ENCODE measurements at places on chromosomes 13 and 19.

- DNase-seq, result peak; percentile 77
Observed at GRCh38 chr19:13060964-13061927, 41.4 kb downstream of the LYL1 start.

DNA sequence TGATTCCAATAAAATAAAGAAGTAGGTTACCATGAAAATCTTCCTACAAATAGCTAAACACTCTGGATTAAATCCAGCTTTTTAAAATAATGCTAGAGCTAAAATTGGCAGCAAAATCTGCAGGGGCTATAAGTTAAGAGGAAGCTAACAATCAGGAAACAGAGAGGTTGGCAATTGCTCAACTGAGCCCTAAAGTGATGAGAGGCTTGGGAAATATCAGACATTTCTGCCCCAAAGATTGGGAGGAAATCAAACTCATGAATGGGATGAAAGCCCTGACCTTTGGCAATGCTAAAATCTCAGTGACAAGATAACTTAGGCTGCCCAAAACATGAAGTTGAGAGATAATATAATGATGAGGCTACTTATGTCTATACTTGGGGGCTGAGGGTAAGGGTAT, 1437.9 kb downstream of the EFNB2 start:
- DNase-seq, result no peak

DNA sequence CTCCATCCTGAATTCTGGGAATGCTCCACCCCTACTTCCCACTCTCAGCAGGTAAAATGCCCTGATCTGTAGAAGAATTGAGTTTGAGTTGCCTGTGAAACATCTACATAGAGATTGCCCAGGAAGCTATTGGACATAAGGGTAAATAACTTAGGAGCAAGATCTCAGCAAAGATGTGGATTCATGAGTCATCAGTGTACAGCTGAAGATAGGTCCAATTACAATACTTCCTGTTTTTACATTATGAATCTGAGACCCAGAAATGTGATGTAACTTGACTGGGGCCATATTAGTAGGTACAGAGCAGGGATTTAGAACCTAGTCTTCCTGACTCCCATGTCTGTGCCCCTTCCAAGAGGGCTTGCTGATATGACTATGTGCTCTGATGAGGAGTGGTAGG, 79.4 kb upstream of the FNDC3A start:
- no peak for DNase-seq

GRCh38 chr19:6413291-6413690, 11.3 kb downstream of the KHSRP start:
- no peak for DNase-seq

DNA sequence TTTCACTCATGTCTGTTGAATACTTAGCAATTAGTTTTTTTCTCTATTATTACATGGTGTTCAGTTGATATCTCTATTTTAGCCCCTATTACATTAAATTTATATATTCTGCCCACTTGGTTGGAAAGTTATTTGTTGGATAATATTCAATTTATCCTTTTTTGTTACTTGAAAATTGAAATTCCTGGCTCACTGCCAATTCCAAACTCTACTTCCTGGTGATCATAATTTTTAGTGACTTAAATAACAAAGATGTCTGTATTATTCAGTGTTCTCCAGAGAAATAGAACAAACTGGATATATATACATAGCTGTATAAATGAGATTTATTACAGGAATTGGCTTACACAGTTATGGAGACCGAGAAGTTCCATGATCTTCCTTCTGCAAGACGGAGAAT, 93.6 kb downstream of the GPC5 start:
- DNase-seq, result no peak

- DNase-seq, result no peak
Observed at GRCh38 chr19:17125062-17125727, 49.6 kb downstream of the MYO9B start.

GRCh38 chr13:77859450-77859849, 59.2 kb downstream of the EDNRB start:
- no peak for DNase-seq

DNA sequence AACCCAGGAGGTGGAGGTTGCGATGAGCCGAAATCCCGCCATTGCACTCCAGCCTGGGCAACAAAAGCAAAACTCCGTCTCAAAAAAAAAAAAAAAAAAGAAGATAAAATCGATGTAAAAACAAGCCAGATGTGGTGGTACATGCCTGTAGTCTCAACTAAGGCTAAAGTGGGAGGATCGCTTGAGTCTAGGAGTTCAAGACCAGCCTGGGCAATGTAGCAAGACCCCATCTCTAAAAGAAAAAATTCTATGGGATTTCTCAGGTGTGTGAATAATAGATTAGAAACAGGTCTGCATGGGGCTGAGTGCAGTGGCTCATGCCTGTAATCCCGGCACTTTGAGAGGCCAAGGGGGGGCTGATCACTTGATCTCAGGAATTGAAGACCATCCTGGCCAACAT, 11.1 kb downstream of the PGPEP1 start:
- DNase-seq, result no peak

- no peak for DNase-seq
Observed at GRCh38 chr13:101412076-101412475, 4.2 kb downstream of the NALCN start.

DNA sequence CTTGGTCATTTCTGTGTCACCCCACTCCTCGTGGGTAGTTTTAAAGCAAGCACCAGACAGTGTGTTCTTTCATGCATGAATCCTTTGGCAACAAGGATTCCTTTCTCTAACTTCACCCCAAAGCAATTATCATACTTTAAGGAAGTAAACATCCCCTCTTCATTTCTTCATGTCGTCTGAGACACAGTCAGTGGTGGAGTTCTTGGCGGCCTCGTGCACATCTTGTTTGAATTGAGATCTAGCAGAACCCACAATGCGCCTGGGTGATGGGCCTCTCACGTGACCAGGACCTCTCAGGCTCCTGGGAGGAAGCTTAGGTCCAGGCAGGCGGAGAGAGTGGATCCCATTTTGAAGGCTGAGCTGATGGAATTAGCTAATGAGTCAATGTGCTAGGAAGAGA, 2.6 kb downstream of the ACSBG2 start:
- DNase-seq, result no peak

GRCh38 chr19:7428651-7429113, 60.2 kb downstream of the PEX11G start:
- no peak for DNase-seq

GRCh38 chr13:34864671-34865070, 77.4 kb upstream of the NBEA start:
- DNase-seq, result no peak

DNA sequence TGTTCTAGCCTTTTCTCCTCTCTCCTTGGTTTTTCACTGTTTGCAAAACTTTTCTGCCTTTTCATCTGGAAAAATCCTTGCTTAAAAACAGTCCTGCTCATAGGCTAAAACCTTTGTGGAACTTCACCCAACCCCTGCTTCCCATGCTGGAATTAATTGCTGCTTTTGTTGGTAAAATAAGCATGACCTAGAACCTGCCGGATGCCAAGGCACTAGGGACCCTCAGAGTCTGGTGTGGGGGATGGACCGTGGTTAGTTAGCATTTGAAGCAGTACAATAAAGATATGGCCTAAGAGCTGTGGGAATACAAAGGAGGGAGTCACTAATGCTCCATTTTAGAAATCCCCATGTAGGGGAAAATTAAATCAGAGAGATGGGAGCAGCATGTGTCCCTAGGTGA, 326.3 kb downstream of the KCNRG start:
- DNase-seq, result no peak

- no peak for DNase-seq
Observed at GRCh38 chr13:33270895-33271538, 14.5 kb downstream of the STARD13 start.

GRCh38 chr13:76790980-76791819, 95.0 kb downstream of the KCTD12 start:
- DNase-seq, result no peak

DNA sequence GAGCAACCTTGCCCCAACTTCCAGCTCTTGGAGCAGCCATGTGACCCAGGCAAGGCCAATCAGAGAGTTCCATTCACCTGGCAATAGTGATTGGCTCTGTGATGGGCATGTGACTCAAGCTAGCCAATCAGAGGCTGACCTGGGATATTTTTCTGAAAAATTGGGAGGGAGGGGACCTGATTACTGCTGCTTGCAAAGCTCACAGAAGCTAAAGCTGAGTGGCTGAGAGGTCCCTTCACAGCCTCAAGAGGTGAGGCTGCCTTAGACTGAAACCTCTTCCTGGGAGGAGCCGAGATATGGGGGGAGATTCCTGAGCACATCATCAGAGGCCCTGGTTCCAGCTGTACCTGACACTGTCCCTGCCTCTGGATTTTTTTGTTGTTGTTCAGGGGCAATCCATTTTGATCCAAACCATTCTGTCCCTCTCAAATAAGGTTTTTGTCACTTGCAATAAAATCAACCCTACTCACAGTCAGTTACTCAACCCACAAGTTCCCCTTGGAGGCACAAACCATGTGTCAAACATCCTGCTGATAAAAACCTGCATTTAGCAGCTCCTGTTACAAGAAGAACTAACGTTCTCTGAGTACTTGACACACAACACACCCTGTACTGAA, 4.8 kb downstream of the CIB3 start:
- no peak for DNase-seq

DNA sequence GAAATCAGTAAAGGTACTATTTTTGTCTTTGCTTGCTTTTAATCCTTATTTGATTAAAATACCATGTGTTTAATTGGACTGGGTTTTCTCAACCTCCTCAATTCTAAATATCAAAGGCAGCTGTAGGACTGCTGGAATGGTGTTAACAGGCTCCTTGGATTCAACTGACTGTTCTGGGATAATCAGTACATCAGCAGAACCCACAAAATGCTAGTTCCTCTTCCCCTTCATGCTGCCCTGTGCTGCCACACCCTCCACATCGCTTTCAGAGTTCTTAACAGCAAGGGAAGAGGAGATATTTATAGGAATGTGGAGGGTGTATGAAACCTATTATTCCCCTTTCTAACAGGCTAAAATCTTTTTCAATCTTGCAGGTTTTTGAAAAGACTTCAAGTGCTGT, 82.4 kb downstream of the KCTD12 start:
- DNase-seq, result no peak

DNA sequence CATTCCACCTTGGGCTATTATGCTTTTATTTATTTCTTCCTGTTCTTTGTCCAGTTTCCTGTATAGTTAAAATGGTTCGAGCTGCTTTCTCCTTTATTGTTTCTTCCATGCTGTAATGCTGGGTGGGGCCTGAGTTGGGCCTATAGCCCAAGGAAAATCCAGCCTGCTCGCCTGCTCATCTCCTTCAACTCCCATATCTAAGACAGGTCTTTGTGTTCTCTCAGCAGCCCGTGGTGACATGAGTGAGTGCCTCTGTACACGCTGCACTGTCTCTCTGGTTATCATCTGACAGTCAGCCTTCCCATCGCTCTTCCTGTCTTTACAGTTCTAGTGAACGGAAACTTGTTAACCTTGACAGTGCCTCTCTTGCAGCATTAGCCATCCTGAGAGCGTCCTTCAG, 221.9 kb upstream of the SLC10A2 start:
- DNase-seq, result no peak

DNA sequence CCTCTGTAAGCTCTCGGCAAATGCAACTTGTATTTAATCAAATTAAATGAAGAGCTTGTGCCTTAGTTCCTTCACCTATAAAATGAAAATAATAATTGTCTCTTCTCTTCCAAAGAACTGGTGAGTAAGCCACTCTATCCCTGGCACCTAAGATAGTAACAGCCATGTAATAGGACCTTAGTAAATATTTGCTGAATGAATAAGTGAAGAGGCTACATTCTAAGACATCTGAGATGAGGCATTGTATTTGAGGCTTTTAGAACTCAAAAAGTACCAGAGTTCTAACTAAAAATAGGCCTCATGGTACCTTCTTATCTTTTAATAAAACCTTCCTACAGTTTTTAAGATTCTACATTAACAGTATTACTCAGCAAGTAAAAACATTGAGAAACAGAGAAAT, 17.3 kb upstream of the DCLK1 start:
- no peak for DNase-seq

DNA sequence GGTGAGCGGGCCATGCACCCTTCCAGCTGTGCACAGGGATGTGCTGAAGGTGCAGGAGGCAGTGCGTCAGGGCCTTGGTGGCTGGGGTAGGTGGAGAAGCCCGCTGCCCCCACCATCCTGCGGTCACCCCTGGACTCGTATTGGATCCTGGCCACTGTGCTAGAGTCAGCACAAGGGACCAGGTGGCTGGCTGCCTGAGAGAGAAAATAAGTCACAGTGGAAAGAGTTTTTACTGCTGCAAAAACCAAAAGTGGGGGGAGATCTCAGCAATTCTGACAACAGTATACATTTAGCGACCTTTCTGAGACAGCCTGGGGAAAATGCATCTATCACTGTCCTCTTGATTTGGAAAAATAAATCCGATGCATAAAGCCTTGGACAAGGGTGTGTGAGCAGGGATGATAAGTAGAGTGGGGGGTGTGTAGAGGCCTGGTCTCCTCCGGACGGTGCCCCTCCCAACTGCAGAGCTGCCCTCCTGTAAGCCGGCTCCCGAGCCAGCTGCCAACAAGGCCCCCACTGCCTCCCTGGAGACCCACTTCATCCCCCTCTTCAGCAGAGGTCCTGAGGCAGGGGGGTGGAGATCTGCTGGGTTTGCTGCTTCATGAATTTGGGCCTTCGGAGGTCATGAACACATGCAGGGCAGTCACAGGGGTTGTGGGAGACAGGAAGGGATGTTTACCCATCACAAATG, 84.2 kb downstream of the SLC7A1 start:
- no peak for DNase-seq

DNA sequence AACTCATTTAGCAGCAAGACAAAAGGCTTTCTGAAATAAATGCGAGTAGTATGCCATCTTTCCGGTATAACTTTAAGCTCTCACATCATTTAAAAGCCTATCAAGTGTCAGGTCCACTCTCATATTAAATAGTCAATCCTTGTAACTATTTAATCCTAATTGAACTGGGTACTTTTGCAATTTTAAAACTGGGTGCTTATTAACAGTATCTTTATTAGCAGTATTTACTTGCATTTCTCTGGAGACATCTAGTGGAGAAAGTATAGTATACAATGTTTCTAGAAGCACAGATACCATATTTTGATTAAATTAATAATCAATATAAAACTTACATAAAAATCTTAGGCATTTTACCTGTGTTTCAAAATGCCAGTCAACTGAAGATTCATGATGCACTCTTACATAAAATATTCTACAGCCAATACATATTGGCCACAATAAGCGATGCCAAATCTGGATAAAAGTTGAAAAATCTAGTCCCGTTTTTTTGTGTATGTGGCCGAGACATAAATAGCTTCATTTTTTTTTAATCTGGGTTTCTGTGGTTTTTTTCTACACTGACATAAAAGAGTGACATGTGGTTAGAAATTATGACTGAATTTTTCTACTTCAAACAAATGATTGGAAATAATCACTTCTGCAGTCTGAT, 4.3 kb upstream of the POSTN start:
- DNase-seq, result no peak

Measured in 8988T (cell line).